HFFc6 (cell line): ENCODE measurements at places on chromosomes 5 and 9. TPM values are rescaled to one million over a fixed set of nuclear protein-coding genes. Genes with fewer than 3 reads are reported as not detected.

Gene SPINK6
- total RNA-seq = not detected in 3 replicates

Gene RASGRF2
- total RNA-seq = 0.21 to 0.84 TPM (median 0.44 TPM) in 3 replicates

Gene CER1
- total RNA-seq = not detected in 3 replicates

Gene LAMC3
- total RNA-seq = not detected in 3 replicates

Gene ANKRD20A1
- not detected in 3 replicates for total RNA-seq

Gene INSL6
- not detected in 3 replicates for total RNA-seq

Gene CDX1
- total RNA-seq = not detected in 2 replicates

DNA sequence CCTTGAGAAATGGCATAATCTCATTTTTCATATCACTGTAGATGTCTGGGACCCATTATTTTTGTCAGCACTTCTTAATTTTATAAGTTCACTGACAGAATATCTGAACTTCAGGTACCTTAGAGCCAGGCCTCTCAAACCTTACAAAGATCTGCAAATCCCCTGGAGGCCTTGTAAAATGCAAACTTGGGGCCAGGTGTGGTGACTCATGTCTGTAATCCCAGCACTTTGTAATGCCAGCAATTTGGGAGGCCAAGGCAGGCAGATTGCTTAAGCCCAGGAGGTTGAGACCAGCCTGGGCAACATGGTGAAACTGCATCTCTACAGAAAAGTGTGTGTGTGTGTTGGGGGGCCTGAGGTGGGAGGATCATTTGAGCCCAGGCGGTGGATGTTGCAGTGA lies 30.8 kb downstream of the RASGRF2 start:
- no peak for DNase-seq

DNA sequence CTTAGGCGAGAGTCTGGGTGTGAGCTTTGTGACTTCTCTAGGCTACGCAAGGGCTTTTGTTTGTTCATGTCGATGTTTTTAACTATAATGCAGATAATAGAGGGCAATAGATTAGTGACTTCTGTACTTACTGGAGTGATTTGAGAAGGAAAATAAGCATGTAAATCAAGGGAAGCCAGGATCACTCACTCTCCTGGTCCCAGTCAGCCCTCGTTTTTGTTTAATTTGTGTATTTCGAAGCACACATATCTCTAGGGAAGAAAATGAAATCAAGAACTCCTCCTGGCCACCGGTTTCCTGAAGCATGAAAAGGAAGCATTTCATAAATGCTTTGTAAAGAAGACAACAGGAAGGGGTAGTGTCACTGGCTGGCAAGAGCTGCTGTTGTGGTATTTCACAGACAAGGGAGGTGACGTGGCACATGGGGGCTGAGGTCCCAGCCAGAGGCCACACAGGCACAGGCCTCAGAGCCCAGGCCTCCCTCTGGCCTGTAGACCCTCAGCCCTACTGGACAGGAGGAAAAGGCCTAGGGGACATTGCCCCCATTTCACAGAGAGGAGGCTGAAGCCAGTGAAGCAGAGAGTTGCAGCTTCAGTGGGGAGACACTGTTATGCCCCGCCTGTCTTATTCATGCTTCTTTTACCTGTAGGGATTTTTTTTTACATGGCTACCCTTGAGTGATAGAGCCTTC lies 34.1 kb downstream of the IRF1 start:
- DNase-seq = no peak

DNA sequence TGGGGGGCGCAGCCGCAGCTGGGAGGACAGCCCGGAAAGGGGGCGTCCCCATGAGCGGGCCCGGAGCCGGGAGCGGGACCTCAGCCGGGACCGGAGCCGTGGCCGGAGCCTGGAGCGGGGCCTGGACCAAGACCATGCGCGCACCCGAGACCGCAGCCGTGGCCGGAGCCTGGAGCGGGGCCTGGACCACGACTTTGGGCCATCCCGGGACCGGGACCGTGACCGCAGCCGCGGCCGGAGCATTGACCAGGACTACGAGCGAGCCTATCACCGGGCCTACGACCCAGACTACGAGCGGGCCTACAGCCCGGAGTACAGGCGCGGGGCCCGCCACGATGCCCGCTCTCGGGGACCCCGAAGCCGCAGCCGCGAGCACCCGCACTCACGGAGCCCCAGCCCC lies 47.0 kb downstream of the TJP2 start:
- no peak for DNase-seq

DNA sequence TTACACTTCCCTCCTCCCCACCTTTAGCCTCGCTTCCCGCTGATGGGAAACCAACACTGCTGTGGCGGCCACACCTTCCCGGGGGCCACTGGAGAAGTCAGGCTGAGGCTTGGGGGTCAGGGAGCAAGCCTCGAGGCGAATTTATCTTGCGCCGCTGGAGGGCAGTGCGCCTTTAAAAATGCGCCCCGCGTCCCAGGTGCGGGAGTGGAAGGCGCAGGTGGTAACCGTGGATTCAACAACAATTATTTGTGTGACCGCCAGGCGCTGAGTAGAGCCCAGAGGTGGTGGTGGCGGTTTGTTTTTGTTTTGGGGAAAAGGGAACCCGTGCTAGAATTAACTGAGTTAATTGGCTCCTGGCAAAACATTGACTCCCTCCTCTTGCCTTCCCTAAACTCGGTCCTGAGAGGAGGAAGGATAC lies 1.1 kb downstream of the CFAP77 start:
- no peak for DNase-seq

GRCh38 chr9:137396634-137397367 lies 26.2 kb downstream of the EXD3 start:
- DNase-seq = no peak

GRCh38 chr5:109987355-109987754 lies 297.6 kb downstream of the MAN2A1 start:
- DNase-seq = no peak

DNA sequence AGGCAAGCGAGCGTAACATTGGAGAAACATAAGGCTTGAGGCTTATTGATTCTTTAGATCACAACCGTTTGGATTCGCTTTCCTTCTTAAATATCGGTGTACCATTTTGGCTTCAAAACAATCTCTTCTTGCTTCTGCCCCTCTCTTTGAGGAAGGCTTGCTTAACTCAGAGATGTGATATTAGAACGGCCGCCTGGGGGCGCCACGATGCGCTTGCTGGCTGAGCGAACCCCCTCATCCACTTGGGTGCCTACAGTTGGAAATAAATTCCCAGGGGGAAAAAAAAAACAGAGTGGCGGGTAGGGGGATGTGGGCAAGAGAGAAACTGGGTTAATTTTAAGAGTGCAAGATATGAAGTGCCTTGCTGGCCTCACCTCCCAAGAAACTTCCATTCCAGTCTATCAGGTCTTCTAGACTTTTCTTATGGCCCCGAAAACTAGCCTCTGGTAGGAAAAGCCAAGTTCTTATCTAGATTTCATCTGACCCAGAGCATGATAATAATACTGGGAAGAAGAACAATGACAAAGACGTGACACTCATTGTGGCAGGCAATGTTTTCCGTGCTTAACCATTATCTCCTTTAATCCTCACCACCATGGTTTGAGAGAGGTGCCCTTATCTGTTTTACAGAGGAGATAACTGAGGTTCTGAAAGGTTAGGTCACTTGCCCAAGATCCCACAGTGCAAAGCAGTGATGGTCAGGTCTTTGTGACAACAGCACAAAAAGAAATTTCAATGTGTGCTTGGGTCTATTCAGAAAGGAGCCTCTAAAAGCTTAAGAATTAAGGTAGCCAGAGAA lies 115.8 kb downstream of the DPYSL3 start:
- DNase-seq = no peak

DNA sequence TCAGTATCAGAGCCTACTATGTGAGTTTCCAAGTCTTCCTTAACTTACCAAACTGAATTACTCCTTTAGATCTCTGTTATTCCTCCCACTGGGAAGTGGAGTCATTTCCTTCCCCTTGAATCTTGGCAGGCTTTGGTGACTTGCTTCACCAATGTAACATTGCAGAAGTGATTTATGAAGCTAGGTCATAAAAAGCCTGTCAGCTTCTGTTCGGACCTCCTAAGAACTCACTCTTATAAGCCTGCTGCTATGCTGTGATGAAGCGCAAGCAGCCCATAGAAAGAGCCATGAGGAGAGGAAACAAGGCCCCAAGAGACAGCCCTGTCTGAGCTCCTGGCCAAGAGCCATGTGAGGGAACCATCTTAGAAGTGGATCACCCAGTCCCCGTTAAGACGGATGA lies 14.2 kb upstream of the FOXB2 start:
- no peak for DNase-seq

- no peak for DNase-seq
These were observed 98.4 kb upstream of the CAST start for GRCh38 chr5:96563816-96564215.

GRCh38 chr9:84374516-84374915 lies 34.0 kb upstream of the SLC28A3 start:
- no peak for DNase-seq

- DNase-seq = no peak
These were observed 188.3 kb upstream of the NMUR2 start for GRCh38 chr5:152593388-152593787.
